H1 (cell line): ENCODE measurements at places on chromosomes 1 and 21.

GRCh38 chr21:45039317-45040156, 34.8 kb upstream of the ADARB1 start:
- no peak for DNase-seq

DNA sequence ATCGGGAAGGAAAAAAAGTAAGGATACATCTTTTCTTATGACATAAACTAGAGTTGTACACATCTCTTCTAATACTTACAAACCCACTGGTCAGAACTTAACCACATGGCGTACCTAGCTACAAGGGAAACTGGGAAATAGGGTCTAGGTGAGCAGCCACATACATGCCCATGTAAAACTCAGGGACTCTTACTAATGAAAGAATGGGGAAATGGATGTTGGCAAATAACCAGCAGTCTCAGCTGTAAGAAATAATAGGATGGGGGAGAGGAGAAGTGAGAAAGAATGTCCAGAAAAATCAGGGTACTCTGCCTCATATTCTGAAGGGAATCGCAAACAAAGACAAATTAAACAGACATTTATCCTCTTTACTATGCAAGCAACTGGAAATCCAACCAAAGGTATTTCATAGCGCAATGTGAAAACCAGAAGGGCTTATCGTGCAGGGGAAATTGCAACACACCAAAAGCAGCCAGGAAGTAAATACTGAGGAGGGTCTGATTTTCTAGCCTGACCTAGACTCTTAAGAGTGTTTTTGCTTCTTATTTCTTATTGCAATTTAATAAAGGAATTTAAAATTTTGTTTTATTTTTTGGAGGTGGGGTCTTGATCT, 17.5 kb downstream of the GTF2B start:
- DNase-seq, result no peak

DNA sequence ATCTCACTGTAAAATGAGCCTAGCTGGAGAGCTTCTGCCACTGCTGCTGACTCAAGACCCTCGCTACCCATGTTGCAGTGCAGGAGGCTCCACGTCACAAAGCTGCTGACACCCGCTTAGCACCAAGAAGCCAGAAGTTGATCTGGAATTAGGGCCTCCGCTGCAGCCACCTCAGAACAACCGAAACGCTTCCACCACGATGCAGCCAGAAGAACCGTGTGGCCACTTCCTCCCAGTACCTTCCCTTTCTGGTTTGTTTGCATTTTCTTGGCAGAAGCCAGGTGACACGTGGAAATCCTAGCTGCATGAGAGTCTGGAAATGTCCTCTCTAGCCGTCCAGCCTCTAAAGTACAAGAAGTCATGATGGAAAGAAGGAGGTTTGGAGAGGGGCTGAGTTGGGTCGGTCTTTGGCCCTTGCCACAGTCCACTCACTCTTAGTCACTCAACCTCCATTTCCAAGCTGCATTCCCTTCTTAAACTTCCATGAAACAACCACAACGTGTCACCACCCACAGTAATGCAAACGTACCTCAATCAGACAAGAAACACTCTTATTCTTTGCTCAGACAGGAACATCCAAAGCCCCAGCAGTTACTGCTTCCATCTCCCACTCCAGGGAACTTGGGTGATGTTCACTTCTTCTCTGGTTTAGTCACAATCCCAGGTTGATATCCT, 10.0 kb upstream of the CDA start:
- DNase-seq, result no peak

GRCh38 chr21:45854690-45855247, 126.8 kb upstream of the COL6A1 start:
- no peak for DNase-seq

DNA sequence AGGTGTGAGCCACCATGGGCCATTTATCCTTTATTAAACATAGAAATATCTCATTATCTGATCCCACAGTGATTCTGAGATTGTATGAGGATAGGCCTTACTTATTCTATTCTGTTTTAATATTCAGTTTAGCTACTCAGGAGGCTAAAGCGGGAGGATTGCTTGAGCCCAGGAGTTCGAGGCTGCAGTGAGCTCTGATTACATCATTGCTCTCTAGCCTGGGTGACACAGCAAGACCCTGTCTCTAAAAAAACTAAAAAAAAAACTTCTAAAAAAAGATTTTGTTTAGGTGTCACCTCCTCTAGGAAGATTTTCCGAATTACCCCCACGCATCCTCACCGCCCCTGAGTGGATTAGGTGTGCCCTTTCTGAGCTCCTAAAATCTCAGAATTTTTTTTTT, 14.3 kb upstream of the HNRNPU start:
- no peak for DNase-seq

DNA sequence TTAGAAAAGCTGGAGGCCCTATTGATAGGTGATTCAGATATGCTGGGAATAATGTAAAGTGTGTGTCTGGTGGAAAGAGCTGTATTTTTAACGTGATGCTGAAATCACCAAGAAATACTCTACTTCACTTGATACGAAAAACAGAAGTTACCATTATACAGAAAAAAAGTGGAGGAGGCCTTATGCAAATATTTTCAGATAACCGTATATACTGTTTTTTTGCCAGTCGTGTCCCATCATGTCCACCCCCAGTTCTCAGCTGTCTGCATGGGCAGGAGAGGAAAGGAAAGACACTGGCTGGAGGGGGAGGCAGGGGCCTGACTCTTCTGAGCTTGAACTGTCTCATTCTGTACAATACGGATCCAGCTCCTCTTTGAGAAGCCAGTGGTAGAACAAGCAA, 51.1 kb downstream of the KCNJ6 start:
- no peak for DNase-seq

DNA sequence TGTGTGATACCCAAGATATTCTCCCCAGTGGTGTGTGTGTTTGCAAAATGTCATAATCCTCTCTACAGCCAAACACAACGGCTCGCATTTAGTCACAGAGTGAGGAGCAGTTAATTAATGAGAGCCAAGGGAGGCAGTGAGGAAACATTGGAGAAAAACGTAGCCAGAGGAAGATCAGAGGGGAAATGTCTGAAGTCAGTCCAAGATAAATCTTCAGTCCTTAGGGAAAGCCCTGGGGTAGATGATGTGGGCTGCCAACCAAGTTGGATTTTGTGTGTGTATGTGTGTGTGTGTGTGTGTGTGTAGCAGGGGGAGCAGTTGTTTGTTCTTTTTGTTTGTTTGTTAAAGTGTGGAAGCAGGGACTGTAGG, 201.0 kb upstream of the PTBP2 start:
- no peak for DNase-seq

DNA sequence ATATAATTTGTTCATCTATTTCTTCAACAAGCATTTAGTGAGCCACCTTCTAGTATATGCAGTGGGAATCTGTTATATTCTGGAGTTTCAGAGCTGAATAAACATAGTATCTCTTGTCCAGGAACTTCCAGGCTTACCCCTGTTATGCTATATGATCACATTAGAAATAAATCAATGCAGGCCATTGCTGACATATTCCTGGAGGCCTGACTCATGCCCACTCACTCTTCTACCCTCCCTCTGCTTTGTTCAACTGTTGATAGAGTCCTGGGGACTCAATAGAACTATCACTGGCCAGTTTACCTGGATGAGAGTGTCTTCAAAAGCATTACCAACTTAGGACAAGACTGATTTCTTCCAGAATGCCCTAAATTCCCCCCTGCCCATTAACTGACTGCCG, 29.3 kb upstream of the SRSF10 start:
- no peak for DNase-seq

DNA sequence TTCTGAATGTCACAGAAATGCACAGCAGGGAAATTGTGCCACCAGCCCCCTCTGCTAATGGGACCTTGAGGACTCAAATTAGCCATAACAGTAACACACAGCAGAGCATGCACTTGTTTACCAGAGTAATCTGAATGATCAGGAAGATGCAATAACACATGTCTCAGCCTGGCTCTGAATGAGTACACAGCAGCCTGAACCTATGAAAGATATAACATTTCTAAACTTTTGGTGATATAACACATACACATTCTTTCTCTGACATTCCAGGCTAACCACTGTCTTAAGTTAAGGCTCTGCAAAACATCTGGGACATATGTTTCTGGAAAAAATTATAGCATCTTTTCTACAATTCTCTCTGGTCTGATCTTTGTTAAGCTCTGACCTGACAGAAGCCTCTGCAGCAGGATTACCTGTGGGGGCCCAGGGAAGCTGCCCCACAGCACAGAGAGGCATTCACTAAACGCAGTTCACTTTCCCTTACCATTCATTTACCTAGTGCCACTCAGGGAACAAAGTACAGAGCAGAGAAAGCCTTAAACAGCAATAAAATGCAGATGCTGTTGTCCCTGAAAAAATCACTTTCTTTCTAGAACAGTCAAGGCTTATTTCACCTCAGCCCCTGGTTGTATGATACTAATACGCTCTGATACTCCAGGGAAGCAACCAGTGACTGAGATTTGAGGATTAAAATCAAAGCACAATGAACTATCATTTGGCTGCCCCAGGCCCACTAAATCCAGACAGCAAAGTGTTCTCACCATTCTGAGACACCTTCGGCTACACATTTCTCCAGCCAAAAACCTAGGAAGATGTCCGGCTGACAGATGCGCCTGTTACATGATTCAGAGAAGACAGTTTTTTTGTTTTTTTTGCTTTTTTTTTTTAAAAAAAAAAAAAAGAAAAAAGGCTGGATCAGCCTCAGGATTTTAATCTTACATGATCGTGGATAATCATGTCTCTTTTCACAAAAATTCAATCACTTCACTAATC, 54.0 kb upstream of the CNN3 start:
- DNase-seq, result no peak

GRCh38 chr21:31184459-31184858, 146.2 kb upstream of the KRTAP19-8 start:
- DNase-seq, result no peak

DNA sequence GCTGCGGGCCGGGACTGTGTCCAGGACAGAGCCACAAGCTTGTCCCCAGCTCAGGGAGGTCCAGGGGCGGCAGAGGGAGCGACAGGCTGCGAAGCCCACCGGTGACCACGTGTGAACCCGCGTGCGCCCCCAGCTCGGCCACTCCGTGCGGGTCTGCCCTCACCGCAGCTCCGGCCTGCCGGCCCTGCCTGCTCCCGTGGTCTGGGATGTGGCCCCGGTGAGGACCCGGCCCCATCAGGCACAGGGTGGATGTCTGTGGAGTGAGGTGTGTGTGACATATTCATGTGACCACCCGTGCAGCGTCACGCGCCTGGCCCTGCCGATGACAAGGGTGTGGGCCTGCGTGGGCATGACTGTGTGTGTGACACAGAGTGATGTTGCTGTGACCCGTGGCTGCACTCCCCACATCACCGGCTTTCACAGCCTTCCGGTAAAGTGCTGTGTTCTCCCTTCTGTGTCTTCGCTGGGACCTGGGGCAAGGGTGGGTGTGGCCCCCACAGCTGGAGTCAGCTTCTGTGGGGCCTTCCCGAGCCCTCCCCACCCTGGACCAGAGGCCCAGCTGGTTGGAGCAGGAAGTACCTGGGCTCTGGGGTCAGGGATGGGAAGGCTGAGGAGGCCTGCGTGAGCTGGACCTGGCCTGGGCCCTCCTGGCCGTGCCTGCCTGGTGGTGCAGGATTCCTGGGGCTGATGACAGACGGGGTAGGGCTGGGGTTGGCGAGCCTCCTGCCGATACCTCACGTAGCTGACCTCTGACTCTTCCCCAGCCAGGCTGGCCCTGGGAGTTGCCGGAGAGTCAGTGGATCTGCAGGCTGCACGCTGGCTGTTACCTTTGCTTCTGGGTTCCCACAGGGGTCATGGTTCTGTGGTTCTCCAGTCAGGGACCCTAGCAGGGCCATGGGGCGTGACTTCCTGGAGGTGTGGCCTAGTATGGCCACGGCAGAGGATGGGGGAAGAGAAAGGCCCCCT, 4.1 kb downstream of the RNF223 start:
- no peak for DNase-seq

GRCh38 chr1:47399138-47399845, 16.8 kb upstream of the FOXE3 start:
- DNase-seq, result no peak

DNA sequence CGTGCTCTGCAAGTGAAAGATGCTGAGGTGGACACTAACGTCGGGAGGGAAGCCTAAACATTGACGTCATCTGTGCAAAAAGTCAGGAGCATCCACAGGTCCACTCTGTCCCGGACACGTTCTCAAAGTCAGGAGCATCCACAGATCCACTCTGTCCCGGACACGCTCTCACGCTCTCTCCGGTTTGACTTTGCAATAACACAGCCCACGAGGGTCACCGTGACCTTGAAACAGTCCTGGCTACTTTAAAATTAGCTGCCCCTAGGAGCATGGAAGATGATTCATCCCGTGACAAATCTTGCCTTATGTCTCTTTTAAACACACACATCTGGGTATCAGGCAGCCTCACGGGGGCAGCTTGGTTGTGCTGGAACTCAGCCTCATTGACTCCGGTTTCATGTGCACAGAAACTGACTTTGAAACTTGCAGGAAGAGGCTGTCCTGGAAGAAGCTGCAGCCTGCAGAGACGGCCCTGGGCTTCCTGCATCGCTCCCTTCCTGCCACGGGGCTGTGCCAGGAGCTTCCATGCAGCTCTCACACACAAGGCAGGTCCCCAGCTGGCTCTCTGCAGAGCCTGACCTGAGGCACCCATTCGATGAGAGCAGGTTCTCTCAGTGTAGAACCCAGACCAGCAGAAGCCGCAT, 18.1 kb upstream of the COL18A1 start:
- no peak for DNase-seq

GRCh38 chr21:45211661-45212060, 76.0 kb downstream of the POFUT2 start:
- DNase-seq, result no peak

DNA sequence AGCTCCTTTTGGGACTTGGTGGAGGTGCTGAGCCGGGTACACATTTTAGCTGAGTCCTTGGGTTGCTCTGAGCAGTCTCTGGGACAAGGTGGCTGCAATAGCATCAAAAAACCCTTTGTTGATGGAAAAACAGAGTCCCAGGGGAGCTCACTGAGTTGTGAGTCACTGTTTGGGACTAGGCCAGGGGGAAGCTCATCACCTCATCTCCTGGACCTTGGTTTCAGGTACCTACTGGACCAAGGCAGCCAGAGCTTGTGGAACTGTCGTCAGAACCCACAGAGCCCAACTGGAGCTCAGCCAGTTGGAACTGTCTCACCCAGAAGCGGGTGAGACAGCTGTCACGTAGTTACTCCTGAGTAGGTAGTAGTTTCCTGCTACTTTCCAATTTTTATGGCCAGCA, 146.7 kb downstream of the HLX start:
- no peak for DNase-seq

DNA sequence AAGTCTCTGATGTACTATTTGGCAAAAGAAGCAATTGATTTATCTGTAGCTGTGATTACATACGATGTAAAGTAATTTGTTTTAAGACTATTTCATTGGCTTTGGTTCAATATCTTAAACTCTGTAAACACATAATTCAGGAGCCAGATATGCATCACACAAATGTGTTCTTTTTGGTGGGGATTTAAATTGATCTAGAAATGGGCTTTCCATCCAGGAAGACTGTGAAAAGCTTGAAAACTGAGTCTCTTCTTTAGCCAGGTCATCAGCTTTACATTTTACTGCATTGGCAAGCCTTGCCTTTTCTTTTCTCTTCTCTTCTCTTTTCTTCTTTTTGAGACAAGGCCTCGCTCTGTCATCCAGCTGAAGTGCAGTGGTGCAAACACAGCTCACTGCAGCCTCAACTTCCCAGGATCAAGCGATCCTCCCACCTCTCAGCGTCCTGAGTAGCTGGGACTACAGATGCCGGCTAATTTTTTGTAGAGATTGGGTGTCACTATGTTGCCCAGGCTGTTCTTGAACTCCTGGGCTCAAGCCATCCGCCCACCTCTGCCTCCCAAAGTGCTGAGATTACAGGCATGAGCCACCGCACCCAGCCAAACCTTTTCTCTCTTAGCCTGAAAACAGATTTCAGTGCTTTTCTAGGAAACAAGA, 1.4 kb downstream of the RCAN3 start:
- DNase-seq, result no peak
